ENCODE measurements at places on chromosomes 7 and 10.

DNA sequence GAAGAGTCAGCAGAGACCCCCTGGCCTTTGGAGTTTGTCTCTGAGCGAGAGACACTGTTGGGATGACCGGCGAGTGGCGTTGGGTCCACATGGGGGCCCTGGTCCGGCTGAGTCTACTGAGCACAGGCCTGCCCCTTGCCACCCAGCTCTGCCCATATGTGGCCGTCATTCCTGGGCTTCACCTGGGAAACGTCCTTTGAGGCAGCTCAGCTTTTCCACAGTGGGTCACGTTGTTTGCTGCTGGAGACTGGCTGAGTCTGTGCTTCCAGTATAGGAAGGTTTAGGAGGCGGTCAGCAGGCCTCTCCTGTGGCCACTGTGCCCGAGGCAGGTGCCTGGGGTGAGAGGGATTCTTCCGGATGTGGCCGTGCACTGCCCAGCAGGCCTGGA lies 17.1 kb downstream of the ADAM8 start:
- DNase-seq: no peak

- DNase-seq: no peak
Observed at GRCh38 chr7:127667759-127668530, 16.0 kb downstream of the SND1 start.

DNA sequence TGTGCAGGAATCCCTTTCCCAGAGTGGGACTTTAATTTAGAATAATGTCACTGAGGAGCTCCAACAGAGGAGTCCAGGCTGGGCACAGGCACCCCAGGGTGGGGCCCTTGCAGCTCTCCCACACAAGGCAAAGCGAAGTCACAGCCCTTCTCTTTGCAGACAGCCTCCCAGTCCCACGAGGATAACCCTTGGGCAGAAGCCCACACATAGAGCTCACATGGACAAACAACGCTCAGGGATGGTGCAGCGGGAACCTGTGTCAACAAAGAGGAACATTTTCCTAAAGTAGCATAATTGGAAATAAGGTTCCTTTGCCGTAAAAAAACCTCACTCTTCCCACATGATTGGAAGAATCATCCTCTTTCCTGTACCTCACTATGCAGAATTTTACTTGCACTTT lies 29.3 kb upstream of the GGCT start:
- DNase-seq: no peak

- no peak for DNase-seq
Observed at GRCh38 chr7:11830582-11831155, 1.3 kb downstream of the THSD7A start.

GRCh38 chr10:72009425-72010081 lies 45.4 kb downstream of the CHST3 start:
- peak; percentile 89 for DNase-seq

DNA sequence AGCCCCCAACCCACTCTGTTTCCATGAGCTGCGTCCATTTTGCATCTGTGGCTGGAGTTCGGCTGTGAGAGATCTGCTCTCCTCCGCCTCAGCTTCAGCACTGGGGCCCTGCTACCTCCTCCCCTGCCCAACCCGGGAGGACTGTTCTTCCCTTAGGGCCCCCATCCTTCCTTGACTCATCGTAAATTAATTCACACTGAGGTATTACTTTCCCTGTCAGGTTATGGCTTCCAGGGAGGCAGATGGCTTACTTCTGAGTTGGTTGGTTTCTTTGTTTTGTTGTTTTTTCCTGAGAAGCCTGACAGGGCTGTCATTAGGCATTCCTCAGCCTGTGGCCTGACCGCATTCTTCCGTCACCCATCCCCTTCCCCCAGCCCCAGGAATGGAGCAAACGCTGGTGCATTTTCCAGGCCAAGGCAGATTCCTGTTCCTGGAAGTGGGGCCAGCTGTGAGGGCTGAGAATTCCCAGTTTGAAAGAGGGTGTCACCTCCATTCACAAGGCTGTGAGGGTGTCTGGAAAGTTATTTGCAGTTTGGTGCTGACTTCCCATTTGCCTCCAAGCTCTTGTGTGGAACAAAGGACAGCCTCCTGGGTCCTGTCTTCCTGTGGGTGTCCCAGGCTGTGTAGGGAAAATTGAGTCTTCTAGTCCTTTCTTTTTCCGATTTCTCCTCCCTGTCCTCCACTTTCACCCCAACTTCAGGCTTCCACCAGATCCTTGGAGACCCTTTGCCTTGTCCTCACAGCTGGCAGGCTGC lies 11.7 kb downstream of the CPA5 start:
- peak; percentile 87 for DNase-seq

- no peak for DNase-seq
Observed at GRCh38 chr10:59873896-59874295, 32.5 kb downstream of the CCDC6 start.

- DNase-seq: no peak
Observed at GRCh38 chr10:133528845-133529575, 1.8 kb downstream of the CYP2E1 start.

GRCh38 chr10:4663162-4663992 lies 162.6 kb upstream of the AKR1E2 start:
- DNase-seq: peak; percentile 92

- no peak for DNase-seq
Observed at GRCh38 chr7:98994046-98994944, 116.0 kb downstream of the TRRAP start.

DNA sequence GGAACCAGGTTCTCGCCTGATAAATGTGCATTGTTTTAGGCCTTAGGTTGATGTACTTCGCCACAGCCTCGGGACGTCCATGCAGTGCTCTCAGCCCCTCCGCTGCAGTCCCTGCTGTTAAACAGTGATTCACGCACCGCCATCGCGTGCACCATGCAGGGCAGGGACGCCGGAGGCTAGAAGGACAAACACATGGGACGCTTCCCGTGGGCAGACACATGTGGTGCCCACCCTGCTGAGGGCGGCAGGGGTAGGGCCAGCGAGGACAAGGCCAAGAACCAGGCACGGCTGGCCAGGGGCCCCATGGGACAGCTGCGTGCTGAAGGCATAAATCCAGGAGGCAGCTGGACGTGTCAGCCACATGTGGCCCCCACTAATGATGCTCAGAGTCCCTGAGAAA lies 394.7 kb downstream of the PTPRN2 start:
- no peak for DNase-seq

DNA sequence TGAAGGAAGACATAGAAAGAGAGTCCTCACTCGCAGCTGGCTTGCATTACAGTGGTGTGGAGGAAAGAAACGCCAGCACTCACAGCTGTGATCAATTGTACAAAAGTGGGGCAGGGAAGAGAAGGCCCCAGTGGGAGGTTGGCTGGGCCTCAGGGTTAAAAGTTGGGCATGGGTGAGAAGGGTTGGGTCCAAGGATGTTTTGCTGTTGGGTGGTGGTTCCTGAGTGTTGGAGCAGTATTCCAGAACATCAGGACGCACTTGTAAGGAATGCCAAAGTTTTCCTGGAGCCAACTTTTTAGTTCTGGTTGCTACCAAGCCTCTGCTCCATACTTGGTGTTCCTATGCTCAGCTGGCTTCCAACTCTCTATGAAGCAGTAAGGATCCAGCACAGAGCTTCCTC lies 55.4 kb upstream of the MKRN1 start:
- DNase-seq: no peak

DNA sequence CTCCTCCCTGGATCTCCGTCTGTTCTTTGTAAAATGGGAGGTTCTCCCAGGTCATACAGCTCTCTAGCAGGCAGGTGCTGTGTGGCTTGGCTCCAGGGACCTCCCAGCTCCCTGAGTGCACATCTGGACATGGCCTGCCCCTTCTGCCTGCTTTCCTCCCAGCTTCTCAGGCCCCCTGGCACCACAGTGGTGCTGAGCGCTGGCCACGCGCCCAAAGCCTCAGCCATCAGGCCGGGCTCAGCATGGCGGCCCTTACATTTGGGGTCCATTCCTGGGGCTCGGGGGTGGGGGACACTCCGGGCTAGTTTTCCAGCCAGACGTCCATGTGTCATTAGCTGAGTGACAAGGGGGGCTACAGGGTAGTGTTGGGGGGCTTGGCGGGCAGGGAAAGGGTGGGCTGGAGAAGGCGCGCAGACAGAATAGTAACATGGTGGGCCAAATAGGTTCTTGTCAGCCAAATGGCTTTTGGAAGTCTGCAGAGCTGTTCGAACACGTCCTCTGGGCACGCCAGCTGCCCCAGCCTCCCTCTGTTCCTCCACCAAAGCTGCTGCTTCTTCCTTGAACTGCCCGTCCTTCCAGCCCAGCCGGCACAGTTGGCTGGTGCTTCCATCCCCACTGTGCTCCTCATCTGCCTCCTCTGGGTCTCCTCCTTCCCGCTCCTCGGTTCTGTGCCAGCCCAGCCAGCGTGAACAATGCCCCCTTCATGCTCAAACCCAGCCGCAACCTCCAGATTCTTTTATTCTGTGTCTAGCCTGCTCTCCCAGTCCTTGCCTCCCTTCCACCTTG lies 65.9 kb downstream of the GOLGA7B start:
- DNase-seq: no peak

GRCh38 chr7:45623740-45624391 lies 49.7 kb downstream of the ADCY1 start:
- DNase-seq: no peak

DNA sequence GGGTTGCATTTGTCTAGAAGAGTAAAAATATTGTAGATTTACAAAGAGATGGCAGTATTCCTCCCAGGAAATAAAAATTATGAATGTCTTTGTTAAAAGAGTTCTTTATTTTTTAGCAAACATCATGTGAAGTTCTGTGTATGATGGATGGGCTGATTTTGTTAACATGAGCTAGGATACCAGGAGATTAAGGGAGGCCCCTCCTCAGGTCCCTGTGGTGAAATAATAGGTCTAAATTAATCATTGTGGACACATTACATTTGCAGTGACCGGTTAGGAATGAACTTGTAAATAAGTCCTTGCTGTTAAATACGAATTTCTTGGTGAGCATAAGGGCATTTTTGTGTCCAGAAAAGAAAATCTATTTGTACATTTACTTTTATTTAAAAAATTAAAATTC lies 339.4 kb upstream of the PHF14 start:
- no peak for DNase-seq

- DNase-seq: no peak
Observed at GRCh38 chr7:17903337-17903736, 37.0 kb downstream of the SNX13 start.

- DNase-seq: no peak
Observed at GRCh38 chr7:78760620-78761355, 692.7 kb downstream of the MAGI2 start.

- DNase-seq: peak; percentile 86
Observed at GRCh38 chr10:52318822-52319464, 4.9 kb downstream of the DKK1 start.

Data from amniotic stem cell (primary cell).